SK-N-SH (cell line): ENCODE measurements at places on chromosomes 13 and 19.
A peak's percentile ranks its signal among the peaks of the same experiment; 100 is the strongest.

DNA sequence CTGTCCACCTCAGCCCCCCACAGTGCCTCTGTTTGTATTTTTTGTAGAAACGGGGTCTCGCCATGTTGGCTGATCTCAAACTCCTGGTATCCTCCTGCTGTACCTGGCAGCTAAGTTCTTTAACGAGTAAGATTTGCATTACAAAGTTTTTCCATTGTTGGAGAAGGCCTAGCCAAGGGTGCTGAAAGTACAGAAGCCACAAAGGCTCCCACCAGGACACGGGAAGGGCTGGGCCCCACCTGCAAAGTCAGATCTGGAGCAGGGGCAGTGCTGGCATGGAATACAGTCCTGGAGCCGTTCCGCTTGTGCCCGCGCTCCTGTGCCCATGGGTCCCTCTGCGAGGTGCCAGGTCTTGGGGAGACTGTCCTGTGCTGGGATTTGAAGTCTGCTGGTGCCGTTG is 12.1 kb downstream of the FZR1 start:
- no peak for DNase-seq

GRCh38 chr13:41568972-41569351 is 111.6 kb downstream of the RGCC start:
- DNase-seq = no peak

DNA sequence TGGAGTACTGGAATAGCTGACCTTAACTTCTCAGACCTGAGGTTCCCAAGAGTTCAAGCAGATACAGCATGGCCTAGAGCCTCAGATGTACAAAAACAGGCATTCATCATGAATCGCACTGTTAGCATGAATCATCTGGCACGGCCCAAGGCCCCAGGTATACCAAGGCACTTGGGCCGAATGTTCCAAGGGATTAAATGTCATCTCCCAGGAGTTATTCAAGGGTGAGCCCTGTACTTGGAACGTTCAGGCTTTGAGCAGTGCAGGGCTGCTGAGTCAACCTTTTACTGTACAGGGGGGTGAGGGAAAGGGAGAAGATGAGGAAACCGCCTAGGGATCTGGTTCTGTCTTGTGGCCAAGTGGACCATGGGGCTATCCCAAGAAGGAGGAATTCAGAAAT is 6.3 kb downstream of the KLK3 start:
- DNase-seq = no peak

DNA sequence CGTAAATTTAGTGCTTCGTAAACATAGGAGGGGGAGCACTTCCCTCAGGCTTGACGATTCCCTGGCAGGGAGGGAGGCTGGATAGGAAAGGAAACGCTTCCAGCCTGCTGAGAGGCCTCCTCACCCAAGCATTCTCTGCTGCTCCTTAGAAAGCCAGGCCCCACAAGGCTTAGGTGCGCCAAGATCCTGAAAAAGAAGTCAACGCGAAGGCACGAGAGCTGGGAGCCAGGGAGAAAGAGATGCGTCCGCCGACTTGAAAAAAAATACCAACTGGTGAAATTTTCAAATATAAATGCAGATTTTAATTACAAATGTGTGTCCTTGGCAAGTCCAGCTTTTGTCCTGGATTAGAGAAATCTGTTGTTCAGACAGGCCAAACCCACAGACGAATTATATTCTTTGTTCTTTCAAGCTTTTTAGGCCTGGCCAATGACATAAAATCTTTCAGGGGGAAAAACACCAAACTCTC is 64.0 kb downstream of the ALOX5AP start:
- no peak for DNase-seq

- DNase-seq = peak; percentile 32
Observed at GRCh38 chr19:31356587-31357314, 7.5 kb upstream of the TSHZ3 start.

DNA sequence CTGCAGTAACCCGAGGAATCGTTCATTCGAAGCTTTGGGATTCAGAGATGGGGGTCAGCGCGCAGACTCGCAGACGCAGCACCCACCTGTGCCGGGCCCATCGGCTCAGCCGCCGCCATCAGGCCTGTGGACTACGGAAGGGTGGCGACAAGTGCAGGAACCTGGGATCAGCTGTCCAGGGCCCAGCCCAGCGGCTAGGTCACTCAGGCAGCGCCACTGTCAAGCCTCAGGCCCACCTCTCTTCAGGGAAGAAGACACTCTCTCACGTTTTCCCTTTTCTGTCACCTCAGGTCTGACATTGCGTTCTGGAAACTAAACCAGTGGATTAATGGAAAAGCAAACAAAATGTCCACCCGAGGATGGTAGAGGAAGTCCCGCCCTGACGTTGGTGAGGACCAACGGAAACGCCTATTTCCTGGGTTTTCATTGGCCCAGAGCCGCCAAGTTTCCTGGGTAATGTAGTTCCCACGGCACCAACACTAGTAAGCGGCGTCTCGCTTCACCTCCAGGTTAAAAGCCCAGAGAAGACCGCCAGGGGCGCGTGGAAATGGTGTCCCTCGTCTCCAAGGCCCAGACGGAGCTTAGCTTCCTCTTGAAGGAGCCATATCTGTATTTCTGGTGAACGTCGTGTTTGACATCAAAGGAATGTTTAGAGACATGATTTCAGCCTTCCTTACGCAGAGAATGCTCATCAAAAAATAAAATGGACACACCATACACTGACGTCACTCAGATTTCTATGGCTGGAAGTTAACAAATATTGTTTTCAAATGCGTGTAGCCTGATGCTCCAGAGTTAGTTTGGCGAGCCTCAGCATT is at the start of gene ZNF772:
Gene ZNF772 (minus strand): TSS at position 376 of the 818 bp plus-strand sequence. CDS start 257 bp downstream, at position 119.
- DNase-seq = peak; percentile 88

DNA sequence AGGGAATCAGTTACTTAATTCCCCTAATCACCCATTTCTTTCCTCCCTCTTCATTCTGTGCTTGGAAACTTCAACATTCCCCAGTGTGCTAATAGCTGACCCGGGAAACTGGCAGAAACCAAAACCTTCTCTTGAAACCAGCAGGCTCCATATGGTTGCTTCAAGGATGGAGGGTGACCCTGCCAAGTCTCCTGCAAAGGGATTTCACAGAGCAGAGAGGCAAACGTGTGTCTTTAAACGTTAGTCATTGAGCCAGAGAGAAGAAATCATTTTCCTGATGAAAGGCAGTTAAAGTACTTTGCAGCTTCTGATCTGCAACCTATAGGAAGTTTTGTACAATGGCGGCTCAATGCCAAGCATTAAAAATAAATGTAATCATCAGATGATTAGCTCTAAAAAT is 220.9 kb downstream of the POU4F1 start:
- DNase-seq = no peak

DNA sequence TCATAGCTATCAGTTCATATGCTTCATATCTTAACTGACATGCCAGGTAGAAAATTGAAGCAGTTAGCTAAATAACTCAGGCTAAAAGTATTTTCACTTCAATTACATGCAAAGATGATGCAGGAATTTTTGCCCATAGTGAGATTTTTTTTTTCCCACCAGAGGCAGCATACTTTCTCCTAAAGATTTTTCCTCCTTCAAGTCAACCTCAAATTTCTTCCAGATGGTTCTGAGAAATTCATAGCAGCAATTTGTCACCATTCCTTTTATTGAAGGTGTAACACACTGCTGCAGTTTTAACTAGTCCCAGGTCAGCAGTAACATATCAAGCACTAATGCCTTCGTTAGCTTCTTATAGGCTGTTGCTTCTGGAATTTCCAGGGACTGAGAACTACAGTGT is 141.9 kb downstream of the SUCLA2 start:
- DNase-seq = no peak

DNA sequence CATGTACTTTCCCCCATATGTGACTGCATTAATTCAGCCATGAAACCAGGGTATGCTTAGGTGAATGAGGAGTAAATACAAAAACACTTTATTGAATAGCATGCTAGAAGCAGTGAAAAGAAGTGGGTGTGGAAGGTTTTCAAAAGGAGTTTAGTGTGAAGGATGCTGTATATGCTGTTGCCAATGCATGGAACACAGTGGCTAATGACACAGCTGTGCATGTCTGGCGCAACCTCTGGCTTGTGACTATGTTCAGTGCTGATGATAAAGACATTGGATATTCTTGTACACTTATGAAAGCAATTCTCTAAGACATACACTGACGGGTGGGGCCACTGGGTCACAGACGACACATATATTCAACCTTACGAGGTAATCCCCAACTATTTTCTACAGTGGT is 55.2 kb downstream of the SOX21 start:
- DNase-seq = no peak

- no peak for DNase-seq
Observed at GRCh38 chr13:45630791-45631190, 15.3 kb upstream of the ERICH6B start.

DNA sequence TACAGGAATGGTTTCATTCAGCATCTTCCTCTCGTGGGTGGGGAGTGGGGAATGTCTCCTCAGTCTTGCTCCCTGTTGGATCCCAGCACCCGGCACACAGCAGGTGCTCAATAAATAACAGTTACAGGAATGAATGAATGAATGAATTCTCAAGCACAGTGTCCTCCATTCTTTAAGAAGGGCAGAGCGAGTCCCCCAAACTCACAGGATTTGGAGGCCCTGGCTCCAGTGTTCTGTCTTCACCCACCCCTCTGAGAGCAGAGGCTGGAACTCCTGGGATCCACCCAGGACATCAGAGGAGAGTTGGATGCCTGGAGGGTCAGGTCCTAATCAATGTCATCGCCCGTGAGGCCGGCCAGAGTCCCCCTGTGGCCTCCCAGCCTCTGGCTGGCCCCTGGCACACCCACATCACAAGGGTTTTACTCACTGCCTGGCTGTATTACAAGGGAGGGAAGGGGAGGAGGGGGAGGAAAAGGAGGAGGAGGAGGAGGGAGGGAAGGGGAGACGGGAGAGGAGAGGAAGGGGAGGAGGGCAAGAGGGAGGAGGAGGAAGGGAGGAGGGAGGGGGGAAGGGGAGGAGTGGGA is 8.7 kb upstream of the CREB3L3 start:
- peak; percentile 12 for DNase-seq

DNA sequence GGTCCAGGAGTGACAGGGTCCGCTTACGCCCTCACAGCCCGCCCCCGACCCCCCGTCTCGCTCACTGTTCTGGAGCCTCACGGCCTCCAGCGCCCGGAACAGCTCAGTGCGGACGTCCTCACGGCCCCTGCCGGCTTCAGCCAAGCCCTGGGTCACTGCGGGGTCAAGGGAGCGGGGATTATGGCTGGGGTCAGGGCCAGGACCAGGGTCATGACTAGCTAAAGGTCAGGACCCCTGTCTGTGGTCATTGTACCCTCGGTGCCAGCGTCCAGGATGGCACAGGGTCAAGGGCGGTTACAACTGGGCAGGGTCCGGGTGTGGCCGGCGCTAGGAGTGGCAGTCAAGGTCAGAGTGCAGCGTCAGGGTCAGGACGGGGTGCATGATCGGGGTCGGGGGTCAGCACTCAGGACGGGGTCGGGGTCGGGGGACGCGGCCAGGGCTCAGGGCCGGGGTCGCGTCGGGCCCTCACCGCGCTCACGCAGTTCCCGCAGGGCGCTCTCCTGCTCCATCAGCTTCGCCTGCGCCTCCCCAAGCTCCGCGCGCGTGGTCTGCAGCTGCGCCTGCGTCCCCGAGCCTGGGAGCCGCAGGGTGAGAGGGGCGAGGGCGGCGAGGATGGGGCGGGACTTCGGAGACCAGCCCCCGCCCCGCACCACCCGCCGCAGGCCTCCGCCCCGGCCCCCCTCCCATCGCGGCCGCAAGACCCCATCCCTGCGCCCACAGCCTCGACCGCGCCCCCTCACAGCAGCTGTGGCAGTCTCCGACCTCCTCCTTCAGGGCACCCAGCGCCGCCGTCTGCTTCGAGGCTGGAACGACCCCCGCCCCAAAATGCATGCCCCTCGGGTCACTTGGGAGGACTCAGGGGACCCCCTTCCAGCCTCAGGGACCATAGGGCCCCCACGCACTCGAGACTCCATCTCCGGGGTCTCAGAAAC is 1.4 kb downstream of the CLEC4G start:
- no peak for DNase-seq

- DNase-seq = no peak
Observed at GRCh38 chr19:28656644-28657043, 556.3 kb downstream of the UQCRFS1 start.

DNA sequence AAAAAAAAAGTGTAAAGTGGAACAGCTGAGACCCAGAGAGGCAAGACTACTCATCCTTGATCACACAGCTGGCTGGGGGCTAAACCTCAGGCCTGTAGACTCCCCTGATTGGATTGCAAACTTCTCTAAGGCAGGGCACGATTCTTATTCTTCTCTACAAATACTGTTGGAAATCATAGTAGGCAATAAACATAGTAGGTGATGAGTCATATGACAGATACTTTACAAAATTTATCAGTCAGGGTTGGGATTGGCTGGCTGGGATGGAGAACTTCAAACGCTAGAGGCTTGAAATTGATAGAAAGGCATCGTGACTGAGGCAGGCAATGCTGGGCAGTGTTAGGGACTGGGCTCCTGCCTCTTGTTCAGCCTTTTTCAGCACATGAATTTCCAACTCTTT is 5.9 kb upstream of the MATK start:
- no peak for DNase-seq

DNA sequence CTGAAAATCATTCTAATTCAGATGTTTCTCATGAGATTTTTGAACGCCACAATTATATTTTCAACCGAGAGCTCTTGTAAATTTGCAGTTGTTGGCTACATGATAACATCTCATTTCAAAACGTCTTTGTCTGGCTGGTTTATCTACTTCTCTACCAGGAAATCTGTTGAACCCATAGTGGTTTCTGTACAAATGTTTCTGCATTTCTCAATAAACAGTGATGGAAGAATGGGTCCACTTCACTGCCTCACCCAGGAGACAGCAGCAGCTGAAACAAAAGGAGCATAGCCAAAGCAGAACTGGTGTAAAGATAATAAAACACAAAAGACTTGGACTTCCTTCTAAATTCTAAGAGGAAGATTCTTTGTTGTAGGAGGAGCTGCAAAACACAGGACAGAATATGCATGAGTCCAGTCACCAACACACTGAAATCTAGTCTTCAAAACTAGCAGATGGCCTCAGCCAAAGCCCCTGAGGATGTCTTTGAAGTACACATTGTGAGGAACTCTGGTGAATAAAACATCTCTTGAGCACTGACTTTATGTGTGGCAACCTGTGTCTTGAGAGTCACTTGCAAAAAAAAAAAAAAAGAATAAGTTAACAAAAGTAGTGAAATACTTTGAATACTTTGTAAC is 68.6 kb upstream of the FGF14 start:
- DNase-seq = no peak

GRCh38 chr13:31223640-31224039 is 23.9 kb downstream of the B3GLCT start:
- DNase-seq = no peak

DNA sequence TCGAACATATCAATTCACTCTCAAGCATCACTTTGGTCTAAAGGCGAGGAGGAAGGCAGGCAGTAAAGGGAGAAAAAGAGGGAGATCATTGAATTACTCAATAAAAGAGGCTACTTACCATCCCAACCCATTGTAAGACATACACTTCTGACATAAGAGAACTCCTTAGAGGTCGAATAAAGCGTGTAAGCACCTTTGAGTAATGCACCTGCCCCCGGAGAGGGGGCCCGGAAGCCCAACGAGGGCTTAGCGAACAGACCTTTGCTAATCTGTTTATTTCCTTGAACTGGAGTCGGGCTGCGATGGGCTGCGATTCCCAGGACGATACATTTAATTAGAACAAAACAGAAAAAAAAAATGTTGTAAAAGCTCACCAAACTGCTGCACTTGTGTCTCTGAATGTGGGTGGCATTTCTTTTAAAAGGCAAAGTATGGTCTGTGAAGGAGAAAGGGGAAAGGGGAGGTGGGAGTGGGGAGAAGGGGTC is 3.0 kb downstream of the ZC3H4 start:
- DNase-seq = no peak
